ENCODE measurements at places on chromosomes 6 and 20. TPM values are rescaled to one million over a fixed set of nuclear protein-coding genes. Genes with fewer than 3 reads are reported as not detected.

DNA sequence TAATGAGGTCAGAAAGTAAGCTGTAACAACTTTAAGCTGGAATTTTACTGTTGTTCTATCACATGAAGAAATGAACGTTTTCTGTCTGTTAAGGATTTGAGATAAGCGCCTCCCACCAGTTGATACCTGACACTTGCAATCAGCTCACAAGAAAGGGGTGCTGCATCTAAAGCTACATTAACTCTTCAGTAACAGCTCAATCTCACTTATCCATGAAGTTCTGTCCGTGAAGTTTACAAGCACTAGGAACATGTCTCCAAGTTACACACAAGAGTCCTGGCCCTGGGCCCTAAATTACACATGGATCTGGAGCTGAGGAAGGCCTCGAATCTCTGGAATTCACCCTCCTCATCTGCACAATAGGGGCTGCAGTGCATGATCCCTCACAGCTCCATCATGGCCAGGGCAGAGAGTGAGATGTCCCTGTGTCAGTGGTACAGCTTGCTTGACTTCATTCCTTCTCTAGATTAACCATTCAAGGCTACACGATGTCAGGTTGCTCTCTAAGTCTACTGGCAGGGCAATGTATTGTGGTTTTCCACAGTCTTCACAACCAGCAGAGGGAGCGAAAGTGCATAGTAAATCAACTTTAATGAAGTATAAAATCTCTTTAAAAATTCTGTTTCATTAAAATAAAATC, 182.4 kb upstream of the MCHR2 start:
- no peak for DNase-seq

DNA sequence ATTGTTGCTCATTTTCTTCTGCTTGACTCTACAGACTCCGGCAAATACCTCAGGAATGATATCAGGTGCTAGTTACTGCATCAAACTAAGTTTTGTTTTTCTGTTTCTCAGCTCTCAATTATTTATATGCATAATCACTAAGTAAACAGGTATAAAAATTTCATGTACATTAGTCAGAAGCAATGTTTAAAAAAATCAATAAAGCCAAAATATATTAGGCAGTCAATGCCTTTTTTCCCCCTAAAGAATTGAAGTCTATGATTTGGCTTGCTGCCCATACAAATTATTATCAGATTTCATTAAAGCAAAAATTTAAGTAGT, 20.6 kb upstream of the MRS2 start:
- no peak for DNase-seq

DNA sequence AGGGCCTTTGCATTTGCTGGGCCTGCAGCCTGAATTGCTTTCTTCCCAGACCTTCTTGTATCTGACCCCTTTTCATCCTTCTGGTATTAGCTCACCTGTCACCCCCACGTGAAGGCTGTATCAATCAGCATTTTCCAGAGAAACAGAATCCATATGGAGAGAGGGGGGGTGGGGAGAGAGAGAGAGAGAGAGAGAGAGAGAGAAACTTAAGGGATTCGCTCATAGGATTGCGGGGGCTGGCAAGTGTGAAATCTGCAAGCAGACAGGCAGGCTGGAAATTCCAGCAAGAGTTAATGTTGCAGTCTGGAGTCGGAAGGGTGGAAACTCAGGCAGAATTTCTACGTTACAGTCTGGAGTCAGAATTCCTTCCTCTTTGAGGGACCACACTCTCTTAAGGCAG, 410.7 kb upstream of the SULF2 start:
- DNase-seq: no peak

- DNase-seq: no peak
Measured at GRCh38 chr6:155066361-155066760, 71.2 kb downstream of the TIAM2 start.

DNA sequence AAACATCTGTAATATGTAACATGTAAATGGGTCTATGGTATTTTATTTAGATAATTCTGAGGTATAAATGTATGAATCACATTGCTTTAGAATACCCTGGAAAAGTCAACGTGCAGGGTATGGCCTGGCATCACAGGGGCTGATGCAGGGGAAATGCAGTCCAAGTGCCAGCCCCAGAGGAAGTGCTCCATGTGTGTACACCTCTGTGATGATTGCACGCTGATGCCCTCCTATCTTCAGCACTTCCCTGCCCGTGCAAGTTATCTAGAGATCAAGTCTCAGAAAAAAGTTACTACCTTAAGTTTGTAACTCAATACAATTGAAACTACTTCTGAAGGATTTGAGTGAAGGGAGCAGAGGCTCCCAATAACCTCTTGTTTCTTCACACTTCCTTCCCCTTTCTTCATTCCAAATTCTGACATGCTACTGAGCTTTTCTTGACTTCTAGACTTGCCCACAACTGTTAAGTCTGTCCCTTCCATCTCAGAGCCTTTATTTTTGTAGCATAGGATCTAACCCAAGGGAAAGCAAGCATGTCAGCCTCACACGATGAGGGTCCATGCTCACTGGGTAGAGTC, 2.2 kb downstream of the SMLR1 start:
- DNase-seq: no peak

DNA sequence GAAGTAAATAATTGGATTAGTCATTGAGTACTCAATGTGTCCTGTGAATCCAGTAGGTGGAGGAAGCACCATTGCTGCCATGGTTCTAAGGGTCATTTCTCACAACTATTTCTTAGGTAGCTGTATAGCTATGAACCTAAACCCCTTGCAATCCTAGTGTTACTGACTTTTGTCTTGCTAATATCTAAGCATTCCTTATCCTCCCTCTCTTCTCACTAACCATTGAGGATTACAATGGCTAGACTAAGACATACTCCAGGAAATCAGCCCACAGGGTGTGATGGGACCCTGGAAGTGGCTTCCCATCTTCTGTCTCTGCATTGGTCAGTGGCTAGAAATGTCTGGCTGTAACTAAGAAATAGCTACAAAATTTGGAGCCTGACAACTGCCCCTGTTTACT, 27.3 kb upstream of the FOXA2 start:
- DNase-seq: no peak

DNA sequence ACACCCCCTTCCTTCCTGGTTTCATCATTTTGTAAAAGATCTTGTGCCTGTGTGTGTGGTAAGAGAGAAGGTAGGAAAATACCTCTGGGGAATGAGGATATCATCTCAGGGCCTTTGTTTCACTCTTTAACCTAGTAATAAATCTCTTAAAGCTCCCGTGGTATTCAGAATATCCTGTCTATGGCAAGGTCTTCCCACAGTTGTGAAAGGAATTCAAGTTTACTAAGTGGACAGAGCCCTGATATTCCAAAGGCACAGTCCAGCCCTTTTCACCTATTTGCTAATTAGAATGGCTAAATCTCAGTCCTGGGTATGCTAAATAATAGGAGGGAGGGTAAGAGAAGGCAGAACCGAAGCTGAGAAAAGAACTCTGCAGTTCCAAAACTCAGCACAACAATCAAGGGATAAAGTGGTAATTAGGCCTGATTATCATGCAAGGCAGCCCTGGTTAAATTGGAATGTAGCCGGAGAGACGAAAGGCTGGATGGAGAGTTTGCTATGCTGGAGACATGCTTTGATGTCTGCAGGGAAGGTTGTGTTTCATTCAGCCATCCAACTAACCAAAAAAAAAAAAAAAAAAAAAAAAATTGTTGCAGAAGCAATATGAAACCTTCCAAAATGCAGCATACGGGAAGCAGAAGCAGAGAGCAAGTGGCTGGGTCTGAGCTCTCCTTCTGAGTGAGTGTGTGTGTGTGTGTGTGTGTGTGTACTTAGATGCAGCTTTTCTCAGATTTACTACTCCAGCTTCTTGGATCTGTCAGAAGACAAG, 28.5 kb upstream of the PIM1 start:
- DNase-seq: no peak

- no peak for DNase-seq
Measured at GRCh38 chr20:39049148-39049547, 87.0 kb downstream of the DHX35 start.

- no peak for DNase-seq
Measured at GRCh38 chr6:19417713-19418112, 419.5 kb upstream of the ID4 start.

- peak; percentile 10 for DNase-seq
Measured at GRCh38 chr20:57653546-57653900, 33.3 kb upstream of the ZBP1 start.

DNA sequence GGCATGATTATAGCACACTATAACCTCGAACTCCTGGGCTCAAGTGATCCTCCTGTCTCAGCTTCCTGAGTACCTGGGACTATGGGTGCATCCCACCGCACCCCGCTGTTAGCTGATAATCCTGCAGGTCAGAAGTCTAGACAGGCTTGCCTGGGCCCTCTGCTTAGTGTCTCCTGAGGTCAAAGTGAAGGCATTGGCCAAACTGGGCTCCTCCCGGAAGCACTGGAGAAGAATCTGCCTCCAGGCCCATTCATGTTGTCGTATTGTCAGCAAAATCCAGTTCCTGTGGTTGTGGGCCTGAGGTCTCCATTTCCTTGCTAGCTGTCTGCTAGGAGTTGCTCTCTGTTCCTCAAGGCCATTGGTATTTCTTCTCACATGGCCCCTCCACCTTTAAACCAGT, 6.3 kb upstream of the MROH8 start:
- no peak for DNase-seq

GRCh38 chr6:147099974-147100373, 104.2 kb upstream of the STXBP5 start:
- no peak for DNase-seq

DNA sequence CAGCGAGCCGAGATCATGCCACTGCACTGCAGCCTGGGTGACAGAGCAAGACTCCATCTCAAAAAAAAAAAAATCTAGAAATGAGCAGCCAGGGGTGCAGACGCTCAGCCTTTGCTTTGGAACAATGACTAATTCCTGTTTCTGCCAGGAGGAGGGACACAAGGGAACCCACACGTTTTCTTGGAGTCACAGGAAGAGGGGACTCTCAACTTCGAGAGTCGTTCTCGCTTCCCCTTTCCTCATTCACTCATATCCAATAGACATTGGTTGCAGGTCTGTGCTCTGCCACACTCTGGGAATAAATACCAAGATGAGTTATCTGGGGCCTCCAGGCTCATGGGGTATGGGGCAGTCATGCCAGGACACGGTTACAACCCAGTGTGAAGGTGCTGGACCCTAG, 91.5 kb upstream of the RREB1 start:
- no peak for DNase-seq

GRCh38 chr6:159959165-159959975, 9.5 kb upstream of the IGF2R start:
- DNase-seq: no peak

DNA sequence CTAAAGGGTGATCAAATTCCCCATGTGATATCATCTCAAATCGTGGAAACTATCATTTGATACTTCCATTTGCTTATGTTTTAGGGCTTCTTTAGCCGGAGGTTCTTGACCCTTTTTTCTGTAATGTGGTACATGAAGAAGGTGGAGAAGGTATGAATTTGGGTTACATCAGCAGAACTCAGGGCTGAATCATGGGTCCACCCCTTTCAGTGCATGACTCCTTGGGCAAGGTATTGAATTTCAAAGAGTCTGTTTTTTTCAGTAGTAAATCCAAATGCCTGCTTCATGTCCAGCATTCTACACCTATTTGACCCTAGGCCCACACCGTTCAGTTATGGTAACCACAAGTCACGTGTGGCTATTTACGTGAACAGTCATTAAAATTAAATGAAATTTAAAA, 30.6 kb upstream of the QKI start:
- no peak for DNase-seq

- DNase-seq: no peak
Measured at GRCh38 chr6:31178143-31179041, 7.9 kb upstream of the POU5F1 start.

GRCh38 chr20:51871943-51872342, 69.6 kb upstream of the SALL4 start:
- DNase-seq: no peak

DNA sequence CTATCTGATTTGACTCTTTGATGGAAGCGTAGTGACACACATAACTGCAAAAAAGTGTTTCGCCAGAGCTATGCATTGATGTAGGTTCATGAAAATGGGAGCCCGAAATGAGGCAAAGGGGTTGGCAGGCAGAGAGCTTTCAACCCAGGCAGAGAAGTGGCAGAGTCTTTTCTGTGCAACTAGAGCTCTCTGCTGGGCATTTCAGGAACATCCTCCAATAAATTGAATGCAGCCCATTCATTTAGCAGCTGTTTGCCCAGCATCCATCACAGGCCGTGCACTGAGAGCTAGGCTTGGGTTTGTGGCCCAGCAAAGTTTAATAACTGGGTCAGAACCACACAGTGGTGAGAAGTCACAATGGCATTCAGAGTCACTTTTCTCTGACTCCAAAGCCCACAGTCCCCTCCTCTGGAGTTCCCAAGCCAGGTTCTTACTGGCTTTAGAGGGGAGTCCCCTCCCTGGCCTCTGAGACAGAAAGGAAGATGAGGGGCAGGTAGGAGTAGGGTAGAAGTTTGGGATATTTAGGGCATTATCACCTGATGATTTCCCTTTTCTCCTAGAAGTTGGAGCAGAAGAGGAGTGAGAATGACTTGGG, 31.8 kb upstream of the ELMO2 start:
- no peak for DNase-seq

DNA sequence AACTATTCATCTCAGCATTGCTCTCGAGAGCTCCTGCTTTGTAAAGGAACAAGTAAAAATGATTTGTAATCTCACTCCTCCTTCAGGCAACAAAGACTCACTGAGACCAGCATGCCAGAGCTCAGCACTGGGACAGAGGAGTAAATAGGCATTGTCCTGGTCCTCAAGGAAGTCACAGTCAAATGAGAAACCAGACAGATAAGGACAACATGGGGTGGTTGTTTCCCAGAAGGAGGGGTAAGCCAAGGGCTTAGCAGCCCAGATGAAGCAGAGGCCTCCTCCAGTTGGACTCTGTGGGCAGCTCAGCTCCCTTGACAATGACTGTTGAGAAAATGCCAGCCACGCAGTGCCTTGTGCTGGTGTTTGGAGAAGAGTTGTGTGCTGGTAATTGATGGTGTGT, 425.7 kb upstream of the CHD6 start:
- no peak for DNase-seq

GRCh38 chr6:25922301-25922700, 8.2 kb downstream of the SLC17A2 start:
- DNase-seq: no peak

- DNase-seq: no peak
Measured at GRCh38 chr6:169792306-169793015, 41.0 kb downstream of the ERMARD start.

DNA sequence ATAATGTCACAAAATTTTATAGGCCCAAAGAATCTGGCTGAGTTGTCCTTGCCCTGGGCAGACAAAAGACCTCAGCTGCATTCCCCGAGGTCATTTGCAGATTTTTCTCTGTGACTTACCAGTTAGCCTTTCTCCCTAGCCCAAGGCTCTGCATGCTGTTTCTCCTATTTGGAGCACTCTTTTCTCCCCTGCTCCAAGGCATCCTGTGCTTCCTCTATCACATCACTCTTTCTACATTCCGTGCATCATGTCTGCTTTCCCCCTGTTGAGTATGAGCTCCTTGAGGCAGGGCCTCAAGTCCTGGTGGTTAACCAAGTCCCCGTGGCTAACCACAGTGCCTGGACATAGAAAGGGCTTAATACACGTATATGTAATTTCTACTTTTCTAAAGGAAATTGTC, 593 bp upstream of the GSTA3 start:
- no peak for DNase-seq

Gene BACH2
- 30.3 TPM for total RNA-seq

Gene GLP1R
- total RNA-seq: not detected

Gene PRR18
- total RNA-seq: not detected

Gene MICB
- total RNA-seq: 62.9 TPM

Gene COL20A1
- total RNA-seq: not detected

Gene CENPW
- total RNA-seq: 54.3 TPM

Gene CALHM6
- 13.1 TPM for total RNA-seq

Gene MAFB
- total RNA-seq: 0.28 TPM

Gene CCND3
- total RNA-seq: 456 TPM

Gene BPIFA1
- total RNA-seq: not detected

Gene KCNS1
- 0.13 TPM for total RNA-seq

Gene SIRPB1
- 5.1 TPM for total RNA-seq

Gene SLC16A10
- 1.2 TPM for total RNA-seq

Gene REPS1
- total RNA-seq: 45.6 TPM

Gene NEDD9
- total RNA-seq: 60.1 TPM
